CD4-positive, alpha-beta T cell treated with Interleukin-21 for 1 hour (primary cell): ENCODE measurements at places on chromosomes 16 and 17.

DNA sequence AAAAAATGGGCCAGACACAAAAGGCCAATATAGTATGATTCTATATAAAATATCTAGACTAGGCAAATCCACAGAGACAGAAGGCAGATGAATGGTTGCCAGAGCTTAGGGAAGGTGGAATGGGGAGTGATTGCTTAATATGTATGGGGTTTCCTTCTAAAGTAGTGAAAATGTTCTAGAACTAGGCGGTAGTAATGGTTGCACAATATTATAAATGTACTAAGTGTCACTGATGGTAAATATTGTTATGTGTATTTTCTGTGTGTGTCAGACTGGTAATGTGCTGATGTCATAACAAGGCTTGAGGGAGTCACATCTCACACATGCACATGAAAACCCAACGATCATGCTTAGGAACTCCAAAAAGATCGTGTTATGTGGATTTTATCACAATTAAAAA, 106.9 kb upstream of the SIAH1 start:
- DNase-seq = no peak

DNA sequence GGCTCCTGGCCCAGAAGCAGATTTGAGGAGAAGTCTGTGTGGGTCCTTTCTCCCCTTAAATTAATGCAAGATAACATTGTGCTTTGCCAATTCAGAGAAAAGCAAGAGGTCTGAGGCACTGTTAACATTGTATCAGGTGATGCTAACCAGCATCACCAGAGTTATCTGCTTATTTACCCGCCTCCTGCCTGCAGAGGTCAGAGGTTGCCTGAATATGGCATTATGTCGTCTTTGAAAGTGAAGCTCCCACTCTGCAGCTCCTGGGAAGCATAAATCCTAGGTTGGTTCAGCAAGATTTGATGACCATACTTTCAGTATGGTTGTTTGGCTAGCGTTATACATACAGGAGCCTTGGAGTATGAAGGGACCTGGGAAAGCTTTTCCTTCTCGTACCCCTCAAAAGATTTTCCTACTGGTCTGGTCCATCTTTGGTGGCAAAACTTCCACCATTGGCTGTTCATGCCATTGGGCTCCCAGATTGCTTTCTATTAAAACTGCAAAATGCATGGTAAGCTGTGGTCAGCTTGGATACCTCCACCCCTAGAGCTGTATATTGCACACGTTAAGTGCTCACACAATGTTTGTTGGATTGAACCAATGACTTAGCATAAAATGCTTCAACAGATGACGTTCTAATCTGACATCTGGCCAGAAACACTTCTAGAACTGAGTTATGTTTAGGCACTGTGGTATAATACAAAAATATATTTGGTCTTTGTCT, 24.1 kb downstream of the CHD9 start:
- DNase-seq = no peak

GRCh38 chr17:40306395-40306794, 2.6 kb upstream of the RARA start:
- DNase-seq = no peak

DNA sequence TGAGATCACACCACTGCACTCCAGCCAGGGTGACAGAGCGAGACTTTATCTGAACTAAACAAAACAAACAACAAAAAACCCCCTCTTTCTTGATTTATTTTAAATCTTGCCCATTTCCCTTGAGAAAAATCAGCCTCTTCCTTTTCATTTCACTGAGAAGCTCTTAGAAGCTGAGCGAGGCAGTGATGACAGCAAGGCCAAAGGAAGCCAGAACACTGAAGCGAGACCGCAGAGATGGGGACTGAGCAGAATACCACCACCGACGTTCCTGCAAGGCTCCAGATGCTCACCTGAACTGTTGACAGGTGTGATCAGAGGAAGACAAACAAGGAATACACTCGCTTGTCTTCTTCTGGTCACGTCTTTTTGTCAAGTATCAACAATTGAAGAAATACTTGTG, 30.5 kb upstream of the IRF8 start:
- no peak for DNase-seq

DNA sequence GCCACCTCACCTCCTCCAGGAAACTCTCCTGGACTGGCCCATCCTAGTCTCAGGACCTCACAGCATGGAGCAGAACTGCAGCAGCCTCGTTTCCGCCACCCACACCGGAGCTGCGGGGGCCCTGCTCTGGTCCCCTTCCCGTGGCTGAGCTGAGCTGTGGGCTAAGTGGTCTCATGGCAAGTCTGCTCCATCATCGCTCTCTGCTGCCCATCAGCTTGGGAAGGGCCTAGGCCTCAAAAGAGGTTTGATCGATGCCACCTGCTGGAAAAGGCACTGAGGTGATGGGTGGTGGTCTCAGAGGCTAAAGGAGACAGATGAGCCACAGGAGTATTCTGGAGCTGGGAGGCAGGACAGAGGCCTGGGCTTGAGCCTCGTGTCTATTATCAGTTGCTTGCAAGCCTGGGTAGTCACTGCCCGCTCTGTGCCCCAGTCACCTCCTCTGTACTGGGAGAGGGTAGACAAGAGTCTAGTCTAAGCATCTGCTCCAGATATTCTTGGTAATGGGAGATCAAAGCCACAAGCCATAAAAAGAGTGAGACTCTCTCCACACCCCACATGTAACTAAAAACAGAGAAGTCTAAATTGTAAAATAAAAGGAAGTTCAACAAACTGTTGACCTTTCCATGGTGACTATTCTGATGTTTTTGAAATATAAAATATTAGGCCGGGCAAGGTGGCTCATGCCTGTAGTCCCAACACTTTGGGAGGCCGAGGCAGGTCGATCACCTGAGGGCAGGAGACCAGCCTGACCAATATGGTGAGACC, 1.6 kb downstream of the ITGAE start:
- no peak for DNase-seq

DNA sequence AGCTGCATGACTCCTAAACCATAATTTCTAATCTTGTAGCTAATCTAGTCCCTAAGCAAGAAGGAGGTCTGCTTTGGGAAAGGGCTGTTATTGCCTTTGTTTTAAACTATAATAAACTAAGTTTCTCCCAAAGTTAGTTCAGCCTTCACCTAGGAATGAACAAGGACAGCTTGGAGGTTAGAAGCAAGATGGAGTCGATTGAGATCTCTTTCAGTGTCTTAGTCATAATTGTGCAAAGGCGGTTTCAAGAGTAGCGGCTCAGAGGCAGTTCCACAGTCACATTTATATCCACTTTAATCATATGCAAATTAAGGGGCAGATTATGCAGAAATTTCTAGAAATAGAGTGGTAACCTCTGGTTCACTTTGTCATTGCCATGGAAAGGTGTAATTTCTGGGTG, 17.4 kb downstream of the DRC7 start:
- no peak for DNase-seq

DNA sequence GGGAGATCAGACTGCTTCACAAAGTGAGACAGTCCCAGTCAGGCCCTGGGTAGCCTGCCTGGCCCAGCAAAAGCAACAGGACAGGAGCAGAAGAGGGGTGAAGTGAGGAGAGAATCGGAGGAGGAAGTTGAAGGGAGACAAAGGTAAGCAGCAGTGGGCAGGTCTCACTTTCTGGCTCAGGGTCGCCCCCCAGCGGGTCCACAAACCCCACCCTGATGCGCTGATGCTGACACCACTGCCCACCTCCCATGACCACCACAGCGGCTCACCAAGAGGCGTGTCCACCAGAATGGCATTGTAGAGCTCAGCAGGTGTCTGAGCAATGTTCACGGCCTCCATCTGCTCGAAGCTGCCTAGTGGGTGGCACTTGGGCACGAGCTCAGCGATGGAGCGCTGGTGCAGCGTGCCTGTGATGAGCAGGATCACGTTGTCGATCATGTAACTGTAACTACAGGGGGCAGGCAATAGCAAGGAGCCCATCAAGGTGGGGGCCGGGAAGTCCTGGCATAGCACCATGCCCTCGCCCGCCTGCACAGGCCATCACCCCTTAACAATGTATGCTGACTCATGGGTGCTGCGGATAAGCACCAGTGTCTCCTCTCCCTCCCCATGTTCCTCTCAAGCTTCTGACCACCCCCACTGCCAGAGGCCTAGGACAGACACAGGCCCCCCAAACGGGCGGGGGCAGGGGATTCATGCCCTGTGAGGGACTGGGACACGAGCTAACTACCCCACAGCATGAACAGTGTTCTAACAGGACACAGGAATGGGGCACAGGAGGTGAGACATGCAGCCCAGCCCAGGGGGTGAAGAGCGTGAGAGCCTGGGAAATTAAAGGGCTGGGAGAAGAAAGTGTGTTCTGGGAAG, 13.6 kb downstream of the HSD11B2 start:
- DNase-seq = no peak

GRCh38 chr16:75927810-75928209, 201.5 kb upstream of the CPHXL start:
- no peak for DNase-seq

- DNase-seq = no peak
These were observed 5.5 kb downstream of the TVP23A start for GRCh38 chr16:10813099-10813455.

- DNase-seq = no peak
These were observed 270.5 kb downstream of the MRTFB start for GRCh38 chr16:14341324-14342225.

GRCh38 chr16:75236232-75236631, 15.2 kb downstream of the BCAR1 start:
- no peak for DNase-seq

- no peak for DNase-seq
These were observed 61.1 kb upstream of the MTMR4 start for GRCh38 chr17:58575511-58575910.

- peak; percentile 87 for DNase-seq
These were observed 28.4 kb downstream of the CDH13 start for GRCh38 chr16:82655072-82655714.

GRCh38 chr17:27633312-27634025, 2.5 kb downstream of the LGALS9 start:
- no peak for DNase-seq

DNA sequence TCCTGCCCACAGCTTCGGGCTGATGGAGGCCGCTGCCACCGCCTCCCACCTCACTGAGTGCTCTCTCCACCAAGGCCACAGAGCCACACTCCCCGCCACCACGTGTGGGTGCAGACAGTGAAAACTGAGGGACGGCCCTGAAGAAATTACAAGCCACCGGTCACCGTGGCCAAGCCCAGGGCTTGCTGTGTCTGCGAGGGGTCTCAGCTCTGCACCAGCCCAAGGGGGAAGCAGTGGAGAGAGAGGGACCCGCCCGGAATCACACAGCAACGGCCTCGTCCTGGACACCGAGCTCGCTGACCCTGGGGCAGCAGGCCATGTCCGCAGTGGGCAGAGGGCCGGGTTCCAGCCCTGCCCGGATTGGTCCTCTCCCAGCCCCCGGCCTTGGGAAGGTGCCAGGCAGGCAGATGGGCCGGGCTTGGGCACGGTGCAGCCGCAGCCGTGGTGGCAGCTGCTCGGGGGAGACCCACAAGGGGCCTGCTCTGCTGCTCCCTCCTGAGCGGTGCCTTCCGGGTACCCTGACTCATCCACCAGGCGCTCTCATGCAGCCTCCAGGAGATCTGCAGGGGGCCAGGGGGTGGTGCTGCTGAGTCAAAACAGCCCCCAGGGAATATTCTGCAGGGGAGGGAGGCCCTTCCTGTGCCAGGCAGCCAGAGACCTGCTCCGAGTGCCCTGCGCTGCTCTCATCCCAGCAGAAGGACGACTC, 52.0 kb downstream of the CBFA2T3 start:
- no peak for DNase-seq
